Activated CD8-positive, alpha-beta T cell treated with anti-CD3 and anti-CD28 coated beads for 36 hours (primary cell): ENCODE measurements at places on chromosomes 12 and 14. TPM values are rescaled to one million over a fixed set of nuclear protein-coding genes. Genes with fewer than 3 reads are reported as not detected.

The HIP1R gene
- 22.8 TPM for total RNA-seq

The COCH gene
- total RNA-seq = 5.8 TPM

The PLEKHH1 gene
- total RNA-seq = 4.8 TPM

The KRT75 gene
- total RNA-seq = not detected

The TAS2R9 gene
- total RNA-seq = not detected

The CLEC4C gene
- not detected for total RNA-seq

The BICDL1 gene
- total RNA-seq = 107 TPM

The NEUROD4 gene
- not detected for total RNA-seq

The CISTR gene
- not detected for total RNA-seq

GRCh38 chr12:12999959-13000615 is at the start of gene HEBP1:
TSS of gene HEBP1 (minus strand) at chr12:13000265. CDS start at chr12:13000114, 151 bp downstream.
- H3K4me3 ChIP-seq = peak within 1 kb of the TSS; percentile 86
- peak within 1 kb of the TSS; percentile 66 for H3K27ac ChIP-seq
- peak; percentile 95 for DNase-seq
- H3K36me3 ChIP-seq = no peaks in the 10 kb centered on the region
- H3K4me1 ChIP-seq = peaks cover 24% of the 10 kb centered on the region

- no peak overlapping the region for H3K27ac ChIP-seq
- H3K4me3 ChIP-seq = no peak overlapping the region
- H3K36me3 ChIP-seq = no peaks in the 10 kb centered on the region
- DNase-seq = no peak
- H3K4me1 ChIP-seq = no peaks in the 10 kb centered on the region
Observed at GRCh38 chr12:75690296-75690955, 179.0 kb upstream of the KRR1 start.

DNA sequence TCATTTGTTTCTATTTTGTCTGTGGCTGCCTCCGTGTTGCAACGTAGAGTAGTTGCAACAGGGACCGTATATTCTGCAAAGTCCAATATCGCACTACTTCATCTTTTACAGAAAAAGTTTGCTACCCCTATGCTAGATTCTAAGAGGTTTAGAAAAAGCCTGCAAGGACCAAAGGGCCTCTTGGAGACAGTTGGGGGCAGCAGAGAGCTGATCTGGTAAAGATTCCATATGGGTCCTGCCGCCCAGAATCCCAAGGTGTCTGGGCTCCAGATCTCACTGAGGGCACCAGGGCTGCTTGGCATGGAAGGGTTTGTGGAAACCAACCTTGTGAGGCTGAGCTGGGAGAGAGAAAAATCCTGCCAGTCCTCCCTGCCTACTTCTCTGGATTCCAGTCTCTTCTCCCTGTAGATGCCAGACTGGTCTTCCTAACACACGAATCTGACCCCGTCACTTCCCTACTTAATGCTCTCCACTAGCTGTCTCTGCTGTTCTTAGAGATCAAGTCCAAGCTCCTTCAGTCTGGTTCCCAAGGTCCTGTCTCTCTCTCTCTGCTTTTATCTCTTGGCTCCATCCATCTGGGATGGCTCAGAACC is 74.6 kb downstream of the GLRX5 start:
- DNase-seq = peak; percentile 40
- H3K4me3 ChIP-seq = no peak overlapping the region
- no peak overlapping the region for H3K27ac ChIP-seq

DNA sequence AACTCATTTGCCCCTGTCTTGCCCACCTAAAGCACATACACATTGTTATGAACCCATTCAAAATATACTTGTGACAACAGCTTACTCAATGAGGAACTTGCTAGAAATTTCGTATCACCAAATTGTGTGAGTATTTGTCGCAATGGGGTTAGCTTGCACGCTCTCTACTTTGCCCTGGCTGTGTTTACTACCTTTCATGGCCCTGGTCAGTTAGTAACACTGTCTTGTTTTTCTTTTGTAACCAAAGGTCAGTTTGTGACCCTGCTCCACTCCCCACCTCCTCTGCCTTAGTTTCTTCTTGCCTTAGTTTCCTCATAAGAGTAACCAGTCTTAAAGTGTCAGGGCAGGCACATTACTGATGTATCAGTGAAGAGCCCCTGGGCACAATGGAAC is 205.8 kb upstream of the EEA1 start:
- no peak for DNase-seq
- H3K4me3 ChIP-seq = no peak overlapping the region
- H3K4me1 ChIP-seq = peaks cover 15% of the 10 kb centered on the region
- H3K36me3 ChIP-seq = no peaks in the 10 kb centered on the region
- H3K27ac ChIP-seq = no peak overlapping the region

- DNase-seq = no peak
- peaks cover 6% of the 10 kb centered on the region for H3K27me3 ChIP-seq
- no peak overlapping the region for H3K27ac ChIP-seq
- no peaks in the 10 kb centered on the region for H3K36me3 ChIP-seq
- H3K4me1 ChIP-seq = no peaks in the 10 kb centered on the region
- H3K4me3 ChIP-seq = no peak overlapping the region
Observed at GRCh38 chr14:95330591-95331370, 11.1 kb upstream of the CLMN start.

- no peaks in the 10 kb centered on the region for H3K27me3 ChIP-seq
- H3K4me1 ChIP-seq = peaks cover 63% of the 10 kb centered on the region
- no peak overlapping the region for H3K27ac ChIP-seq
- DNase-seq = peak; percentile 27
- peaks cover 39% of the 10 kb centered on the region for H3K36me3 ChIP-seq
Observed at GRCh38 chr12:19489168-19489567, 49.9 kb downstream of the AEBP2 start.

GRCh38 chr14:53354336-53354735 is 201.2 kb upstream of the DDHD1 start:
- H3K27ac ChIP-seq = no peak overlapping the region
- no peak overlapping the region for H3K4me3 ChIP-seq
- no peaks in the 10 kb centered on the region for H3K27me3 ChIP-seq
- DNase-seq = no peak
- no peaks in the 10 kb centered on the region for H3K36me3 ChIP-seq

DNA sequence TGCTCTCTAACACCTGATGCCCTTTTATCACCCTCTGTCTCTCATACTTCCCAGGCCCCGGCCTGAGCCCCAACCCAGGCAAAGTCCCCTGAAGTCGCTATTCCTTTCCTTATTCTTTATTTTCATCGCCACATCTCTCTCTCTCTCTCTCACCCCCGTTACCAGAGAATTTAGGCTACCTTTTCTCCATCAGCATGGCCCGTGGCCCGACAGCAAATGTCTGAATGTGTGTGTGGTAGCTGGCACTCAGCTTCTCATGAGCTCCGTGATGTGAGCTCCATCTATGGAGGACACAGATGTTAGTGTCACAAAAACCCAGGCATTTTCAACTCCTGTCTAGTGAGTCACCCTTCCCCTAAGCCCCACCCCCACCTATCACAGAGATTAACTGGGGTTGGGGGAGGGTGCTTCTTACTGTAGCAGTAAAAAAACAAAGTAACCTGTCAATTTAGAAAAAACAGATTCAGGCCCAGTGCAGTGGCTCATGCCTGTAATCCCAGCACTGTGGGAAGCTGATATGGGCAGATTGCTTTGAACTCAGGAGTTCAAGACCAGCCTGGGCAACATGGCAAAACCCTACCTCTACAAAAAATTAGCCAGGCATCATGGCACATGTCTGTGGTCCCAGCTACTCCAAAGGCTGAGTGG is 53.8 kb downstream of the VCPKMT start:
- peak; percentile 91 for DNase-seq
- H3K27me3 ChIP-seq = no peaks in the 10 kb centered on the region
- H3K27ac ChIP-seq = peak overlapping the region; percentile 99
- H3K4me3 ChIP-seq = peak overlapping the region; percentile 83

DNA sequence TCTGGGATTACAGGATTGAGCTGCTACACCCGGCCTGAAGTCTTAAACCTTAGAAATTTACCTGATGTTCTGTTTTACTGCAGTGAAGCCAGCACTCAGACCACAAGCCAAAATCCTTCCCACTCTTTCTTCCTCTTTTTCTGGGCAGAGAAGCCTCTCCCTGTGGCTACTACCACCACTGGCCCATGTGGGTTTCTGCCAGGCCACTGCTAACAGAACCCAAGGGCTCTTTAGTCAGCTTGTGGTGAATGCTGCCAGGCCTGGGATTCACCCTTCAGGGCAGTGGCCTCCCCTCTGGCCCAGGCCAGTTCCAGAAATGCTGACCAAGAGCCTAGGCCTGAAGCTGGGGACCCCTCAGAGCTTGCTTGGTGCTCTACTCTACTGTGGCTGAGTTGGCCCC is 35.3 kb downstream of the GAS2L3 start:
- no peak overlapping the region for H3K27ac ChIP-seq
- no peaks in the 10 kb centered on the region for H3K4me1 ChIP-seq
- no peaks in the 10 kb centered on the region for H3K36me3 ChIP-seq
- H3K4me3 ChIP-seq = no peak overlapping the region
- DNase-seq = no peak

GRCh38 chr12:105226219-105226618 is 9.8 kb downstream of the APPL2 start:
- peaks cover 58% of the 10 kb centered on the region for H3K4me1 ChIP-seq
- H3K4me3 ChIP-seq = peak overlapping the region; percentile 30
- no peaks in the 10 kb centered on the region for H3K27me3 ChIP-seq
- peak; percentile 53 for DNase-seq
- H3K36me3 ChIP-seq = peaks cover 30% of the 10 kb centered on the region
- H3K27ac ChIP-seq = no peak overlapping the region

- H3K27me3 ChIP-seq = no peaks in the 10 kb centered on the region
- H3K4me1 ChIP-seq = no peaks in the 10 kb centered on the region
- no peaks in the 10 kb centered on the region for H3K36me3 ChIP-seq
- no peak for DNase-seq
- no peak overlapping the region for H3K4me3 ChIP-seq
- H3K27ac ChIP-seq = no peak overlapping the region
Observed at GRCh38 chr12:58765653-58766512, 154.4 kb downstream of the LRIG3 start.

DNA sequence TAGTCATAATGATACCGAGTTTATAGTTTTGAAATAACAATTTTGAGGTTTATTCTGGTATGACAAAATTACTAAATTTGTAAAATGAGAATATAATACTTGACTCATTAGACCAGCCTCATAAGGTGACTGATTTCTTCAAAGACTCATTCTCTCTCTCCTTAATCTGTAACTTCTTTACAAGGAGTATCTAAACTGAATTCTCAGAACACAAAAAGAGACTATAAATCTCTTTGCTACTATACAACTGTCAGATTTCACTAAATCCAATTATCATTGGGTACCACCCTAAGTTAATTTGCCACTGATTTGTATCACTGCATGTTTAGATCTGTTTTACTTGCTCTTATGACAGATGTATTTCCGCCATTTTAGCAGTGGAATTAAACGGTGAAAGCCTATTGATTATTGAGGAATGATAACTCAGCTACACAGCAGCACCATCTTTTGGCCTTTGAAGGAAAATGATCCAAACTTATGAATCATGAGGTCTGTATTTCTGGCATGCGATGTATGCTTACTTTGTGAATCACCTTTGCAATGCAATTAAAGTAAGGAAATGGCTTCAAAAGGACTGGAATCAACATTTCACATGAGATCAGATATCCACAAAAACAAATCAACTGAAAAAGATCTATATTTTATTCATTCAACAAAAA is 161.2 kb downstream of the RERGL start:
- H3K36me3 ChIP-seq = no peaks in the 10 kb centered on the region
- H3K27me3 ChIP-seq = no peaks in the 10 kb centered on the region
- no peak for DNase-seq
- no peak overlapping the region for H3K27ac ChIP-seq
- H3K4me3 ChIP-seq = no peak overlapping the region

GRCh38 chr12:51242120-51242519 is 3.5 kb downstream of the DAZAP2 start:
- peaks cover 52% of the 10 kb centered on the region for H3K4me1 ChIP-seq
- H3K27me3 ChIP-seq = no peaks in the 10 kb centered on the region
- no peak overlapping the region for H3K4me3 ChIP-seq

DNA sequence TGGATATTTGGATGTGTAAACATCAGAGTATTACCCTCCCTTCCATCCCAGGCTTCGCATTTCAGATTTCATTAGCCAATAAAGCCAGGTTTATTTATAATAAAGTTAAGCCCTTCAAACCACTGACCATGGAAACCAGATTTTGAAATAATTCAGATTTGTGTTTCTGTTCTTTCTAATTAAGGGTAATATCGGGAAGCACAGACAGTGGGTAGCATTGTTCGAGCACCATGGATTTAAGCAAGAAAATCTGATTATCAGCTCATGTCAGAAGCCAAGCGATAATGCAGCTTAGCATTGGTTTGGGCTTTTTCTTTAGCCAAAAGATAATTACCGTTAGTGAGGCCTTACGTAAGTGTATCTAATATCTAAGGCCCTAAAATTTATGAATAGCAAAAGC is 116.1 kb downstream of the C12orf42 start:
- DNase-seq = no peak
- no peak overlapping the region for H3K27ac ChIP-seq
- no peaks in the 10 kb centered on the region for H3K27me3 ChIP-seq
- H3K4me1 ChIP-seq = no peaks in the 10 kb centered on the region

- H3K27me3 ChIP-seq = peaks cover 32% of the 10 kb centered on the region
- no peaks in the 10 kb centered on the region for H3K36me3 ChIP-seq
- H3K27ac ChIP-seq = no peak overlapping the region
- no peaks in the 10 kb centered on the region for H3K4me1 ChIP-seq
Observed at GRCh38 chr12:15253990-15254389, 32.8 kb upstream of the RERG start.

- no peak overlapping the region for H3K27ac ChIP-seq
- no peak overlapping the region for H3K4me3 ChIP-seq
- H3K4me1 ChIP-seq = no peaks in the 10 kb centered on the region
- H3K36me3 ChIP-seq = no peaks in the 10 kb centered on the region
Observed at GRCh38 chr12:5318874-5319273, 113.0 kb upstream of the NTF3 start.

DNA sequence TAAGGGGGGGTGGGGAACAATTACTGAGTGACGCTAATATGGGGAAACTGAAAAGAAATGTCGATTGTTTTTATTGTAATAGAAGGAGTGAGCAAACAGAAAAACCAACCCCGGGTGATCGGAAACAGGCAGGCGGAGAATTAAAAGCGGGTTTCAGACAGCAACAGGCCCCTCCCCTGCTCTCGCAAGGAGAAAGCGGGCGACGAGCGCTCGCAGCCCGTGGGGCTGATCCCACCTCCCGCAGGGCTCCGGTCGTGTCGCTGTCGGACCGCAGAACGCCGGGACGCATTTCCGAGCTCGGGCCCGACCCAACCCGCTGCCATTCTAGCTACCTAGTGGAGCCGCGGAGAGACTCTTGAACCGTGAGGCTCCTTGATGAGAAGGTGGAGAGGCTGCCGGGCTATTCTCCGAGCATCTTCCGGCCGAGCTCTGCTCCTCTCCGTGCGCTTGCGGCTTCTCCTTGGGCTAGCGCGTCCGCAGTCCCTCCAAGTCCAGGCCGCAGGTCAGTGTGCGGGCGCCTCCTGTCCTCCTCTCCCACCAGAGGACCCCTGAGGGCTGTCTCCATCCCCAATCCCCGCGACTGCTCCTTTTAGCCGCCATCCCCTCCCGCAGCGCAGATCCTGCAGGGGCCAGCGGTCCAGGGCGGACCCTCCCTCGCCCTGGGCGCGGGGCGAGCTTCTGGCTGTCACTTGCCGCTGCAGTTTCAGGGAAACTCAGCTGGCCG is 4.1 kb upstream of the PAX9 start:
- H3K27ac ChIP-seq = no peak overlapping the region
- H3K27me3 ChIP-seq = peaks cover 93% of the 10 kb centered on the region
- no peak overlapping the region for H3K4me3 ChIP-seq
- DNase-seq = no peak
- H3K4me1 ChIP-seq = peaks cover 29% of the 10 kb centered on the region
